ENCODE measurements at places on chromosomes 2 and 18.

DNA sequence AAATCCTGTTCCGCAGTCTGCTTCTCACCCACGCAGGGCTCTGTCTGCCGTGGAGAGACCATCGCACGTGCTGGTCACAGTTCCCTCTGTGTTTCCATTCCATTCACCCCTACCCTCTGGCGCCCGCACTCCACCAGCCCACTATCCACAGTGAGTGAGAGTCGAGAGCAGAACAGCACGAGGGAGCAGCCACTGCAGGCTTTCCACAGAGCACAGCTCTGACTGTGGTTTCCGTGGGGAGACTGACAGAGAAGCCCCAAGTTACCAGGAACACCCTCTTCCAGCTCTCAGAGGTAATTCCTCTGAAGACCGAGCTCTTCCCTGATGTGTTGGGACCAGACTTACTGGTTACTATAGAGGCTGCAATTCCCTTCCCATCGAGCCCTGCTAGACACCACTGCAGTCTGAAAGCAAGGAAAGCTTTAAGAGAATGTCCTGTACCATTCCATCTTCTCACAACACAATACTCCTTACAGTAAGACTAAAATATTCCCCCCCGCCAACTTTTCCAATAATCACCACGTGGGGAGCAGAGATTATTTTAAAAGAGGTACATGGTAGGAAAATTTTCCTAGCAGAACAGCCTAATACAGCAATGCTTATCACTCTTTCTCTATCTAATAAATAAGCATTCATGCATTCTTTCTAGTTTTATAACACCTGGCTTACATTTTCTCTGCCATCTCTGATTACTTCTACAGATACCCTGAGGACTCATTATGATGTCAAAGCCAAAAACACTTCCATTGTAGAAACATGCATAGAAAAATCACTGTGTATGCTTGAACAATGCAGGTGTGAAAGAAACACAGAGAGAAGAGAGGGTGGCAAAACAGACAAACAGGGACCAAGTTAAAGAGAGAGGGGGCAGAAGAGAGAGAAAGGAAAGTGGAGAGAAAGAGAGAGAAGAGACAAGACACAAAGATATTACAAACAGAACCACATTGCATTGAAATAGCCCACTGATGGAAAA lies 4.7 kb downstream of the MYT1L start:
- no peak for DNase-seq

DNA sequence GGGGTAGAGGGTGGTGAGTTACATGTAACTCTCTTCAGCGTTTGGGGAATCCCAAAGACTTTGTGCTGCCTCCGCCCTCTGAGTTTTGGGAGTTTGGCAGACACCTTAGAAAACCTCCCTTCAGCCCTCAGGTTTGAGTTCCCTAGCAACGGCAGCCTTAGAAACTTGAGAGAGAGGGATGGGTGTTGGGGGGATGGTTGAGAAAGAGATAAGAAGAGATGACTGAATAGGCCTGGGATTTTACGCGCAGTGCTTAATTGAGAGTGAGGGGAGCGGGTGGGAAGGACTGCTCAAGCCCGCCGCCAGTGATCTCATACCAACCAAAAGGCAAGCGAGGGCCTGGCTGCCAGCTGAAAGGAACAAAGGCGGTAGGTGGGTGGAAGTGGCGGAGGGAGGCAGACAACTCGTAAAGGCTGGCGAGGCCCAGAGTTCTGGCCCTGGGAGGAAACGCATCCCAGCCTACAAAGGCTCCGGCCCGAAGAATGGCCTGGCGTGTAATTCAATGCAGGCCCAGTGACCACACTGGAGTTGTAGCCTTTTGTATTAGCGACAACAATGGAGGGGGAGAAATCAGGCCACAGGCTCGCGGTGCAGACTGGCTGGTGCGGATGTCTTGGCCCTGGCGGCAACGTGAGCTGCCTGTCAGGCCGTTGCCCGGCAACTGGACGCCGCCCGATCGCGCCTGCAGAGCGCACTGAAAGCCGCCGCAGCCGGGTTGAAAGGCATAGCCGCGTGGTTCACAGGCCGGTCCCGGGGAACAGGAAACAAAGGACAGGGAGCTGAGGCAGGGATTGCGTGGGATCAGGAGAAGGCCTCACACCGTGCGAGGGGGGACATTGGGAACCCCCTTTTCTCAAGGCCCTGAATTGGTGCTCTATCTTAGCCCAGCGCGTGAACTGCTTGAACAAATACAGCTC lies 39.9 kb upstream of the DARS1 start:
- DNase-seq, result no peak

- no peak for DNase-seq
Observed at GRCh38 chr2:96787411-96787810, 26.7 kb downstream of the CNNM4 start.

DNA sequence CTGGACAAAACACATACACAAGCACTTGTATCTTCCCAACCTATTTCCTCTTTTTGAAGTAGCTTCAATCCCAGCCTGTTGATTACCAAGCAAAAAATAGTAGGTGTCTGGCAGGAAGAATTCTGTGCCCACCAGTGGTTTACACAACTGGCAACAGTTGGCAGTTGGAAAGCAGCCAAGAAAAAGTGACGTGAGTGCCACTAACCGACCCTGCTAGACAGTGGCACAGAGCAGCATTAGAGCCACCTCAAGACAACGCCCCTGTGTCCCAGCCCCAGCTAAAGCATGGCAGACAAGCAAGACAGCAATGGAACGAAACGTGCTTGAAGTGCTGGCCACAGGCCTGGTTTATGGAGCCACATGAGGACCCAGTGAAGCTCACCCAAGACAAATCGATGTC lies 379.6 kb downstream of the FBXO15 start:
- no peak for DNase-seq

- no peak for DNase-seq
Observed at GRCh38 chr2:6181926-6182325, 489.7 kb downstream of the SOX11 start.

DNA sequence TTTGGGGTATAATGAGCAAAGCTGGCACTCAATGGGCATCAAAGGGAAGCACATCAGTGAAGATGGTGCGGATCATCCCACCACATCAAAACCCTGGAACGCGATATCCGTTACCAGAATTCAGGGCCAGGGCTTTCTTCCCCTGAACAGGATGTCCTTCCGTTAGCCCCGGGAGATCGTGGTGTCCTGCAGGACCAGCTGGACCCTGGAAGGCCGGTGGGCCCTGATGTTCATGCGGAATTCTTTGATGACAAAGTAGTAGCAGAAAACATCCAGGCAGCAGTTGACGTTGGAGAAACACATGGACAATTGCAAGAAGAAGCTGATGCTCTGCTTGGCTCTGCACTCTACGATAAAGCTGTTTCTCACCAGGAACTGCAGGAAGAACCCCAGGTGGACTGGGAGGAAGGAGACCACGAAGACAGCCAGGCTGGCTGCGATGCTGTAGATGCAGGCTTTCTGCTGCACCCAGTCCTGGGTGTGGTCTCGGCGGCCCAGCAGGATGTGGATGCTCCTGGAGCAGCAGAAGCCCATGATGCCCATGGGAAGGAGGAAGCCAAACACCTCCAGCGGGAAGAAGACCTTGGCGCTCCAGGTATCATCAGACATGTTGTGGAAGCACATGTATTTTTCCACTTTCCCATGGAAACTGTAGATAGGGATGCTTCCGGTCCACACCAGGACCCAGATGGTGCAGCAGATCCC lies 15.0 kb downstream of the GPR55 start:
- DNase-seq, result no peak

DNA sequence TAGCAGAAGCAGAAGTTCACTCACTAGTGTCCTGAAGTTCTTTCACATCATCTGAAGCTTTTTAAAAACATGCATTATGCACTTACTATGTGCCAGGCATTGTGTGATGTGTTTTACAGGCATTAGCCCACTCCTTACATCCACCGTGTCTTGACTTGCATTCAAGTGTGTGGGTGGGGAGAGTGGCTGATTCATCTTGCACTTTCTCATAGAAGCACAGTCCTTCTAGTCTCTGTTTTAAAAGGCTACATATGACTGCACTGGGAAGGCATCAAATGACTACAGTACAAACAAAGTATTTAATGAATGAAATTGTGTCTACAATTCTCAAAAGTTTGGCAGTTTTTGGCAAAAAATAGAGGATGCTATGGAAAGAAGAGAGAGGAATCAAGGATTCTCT lies 21.6 kb upstream of the DSC3 start:
- no peak for DNase-seq

DNA sequence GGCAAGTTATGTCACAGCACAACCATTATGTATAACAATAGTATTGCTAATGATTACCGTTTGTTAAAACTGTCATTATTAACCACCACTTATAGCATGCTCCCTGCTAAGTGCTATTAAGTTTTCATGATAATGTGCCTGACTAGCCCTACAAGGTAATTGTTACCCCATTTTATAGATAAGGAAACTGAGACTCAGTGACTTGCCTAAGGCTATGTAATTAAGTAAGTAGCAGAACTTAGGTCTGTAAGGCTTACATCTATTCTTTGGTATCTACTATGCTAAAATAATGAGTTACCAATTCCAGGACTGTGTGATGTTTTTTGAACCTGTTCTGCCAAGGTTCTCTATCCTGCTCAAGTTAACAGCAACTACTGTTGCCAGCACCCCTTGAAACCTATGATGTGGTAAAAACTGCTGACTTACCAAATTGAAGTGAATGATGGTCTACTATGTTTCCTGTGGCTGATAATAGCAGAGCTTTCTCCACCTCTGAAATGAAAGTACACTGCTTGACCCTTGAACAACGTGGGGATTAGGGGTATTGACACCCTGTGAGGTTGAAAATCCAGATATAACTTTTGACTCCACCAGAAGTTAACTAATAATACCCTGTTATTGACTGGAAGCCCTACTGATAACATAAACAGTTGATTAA lies 18.2 kb downstream of the ACVR2A start:
- no peak for DNase-seq

GRCh38 chr2:237744270-237744612 lies 54.3 kb upstream of the RBM44 start:
- no peak for DNase-seq

DNA sequence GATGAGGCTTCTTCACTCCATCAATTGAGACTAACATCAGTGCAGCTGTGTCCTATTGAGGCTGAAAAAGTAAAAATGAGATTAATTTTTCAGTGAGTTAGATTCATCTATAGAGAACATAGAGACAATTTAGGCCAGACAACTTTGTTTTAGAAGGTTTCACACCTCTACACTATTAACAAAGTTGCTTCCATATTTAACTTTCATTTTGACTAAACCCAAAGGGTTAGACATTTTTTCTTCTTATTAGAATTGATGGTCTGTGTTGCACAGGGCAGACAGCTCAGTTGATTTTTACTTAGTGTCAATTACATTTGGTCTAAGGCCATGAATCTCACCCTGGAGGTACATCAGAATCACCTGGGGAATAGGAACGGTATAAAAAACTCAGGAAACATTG lies 130.2 kb upstream of the NXPH2 start:
- DNase-seq, result no peak

- no peak for DNase-seq
Observed at GRCh38 chr18:9631814-9632496, 17.6 kb upstream of the PPP4R1 start.

DNA sequence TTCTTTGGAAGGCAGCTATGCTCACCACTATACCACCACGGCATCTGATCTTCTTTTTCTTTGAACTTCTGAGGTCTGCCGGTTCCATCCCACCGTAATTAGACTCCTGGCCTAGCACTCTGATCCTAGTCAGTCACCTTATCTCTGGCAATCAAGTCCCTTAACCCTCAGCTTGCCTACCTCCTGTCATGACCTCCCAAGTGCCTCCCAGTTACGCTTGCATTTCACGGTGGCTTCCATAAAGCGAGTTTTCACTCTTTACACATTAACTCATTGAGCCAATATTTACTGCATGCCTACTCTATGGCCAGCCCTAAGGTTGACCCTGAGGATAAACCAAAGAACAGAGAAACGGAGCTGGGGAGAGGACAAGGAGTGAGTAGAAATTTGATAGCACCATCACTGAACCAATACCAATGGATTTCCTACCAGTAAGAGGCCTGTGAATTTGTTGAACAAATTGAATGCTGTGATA lies 37.8 kb upstream of the TMEM182 start:
- DNase-seq, result no peak

GRCh38 chr18:2850816-2851215 lies 4.0 kb downstream of the EMILIN2 start:
- no peak for DNase-seq

GRCh38 chr2:156652691-156653090 lies 216.5 kb downstream of the GPD2 start:
- DNase-seq, result no peak

- DNase-seq, result no peak
Observed at GRCh38 chr2:128313091-128313836, 5.4 kb downstream of the HS6ST1 start.

- DNase-seq, result no peak
Observed at GRCh38 chr2:210458395-210458794, 18.2 kb downstream of the LANCL1 start.

- no peak for DNase-seq
Observed at GRCh38 chr18:35143622-35144596, 96.9 kb upstream of the ZNF397 start.

DNA sequence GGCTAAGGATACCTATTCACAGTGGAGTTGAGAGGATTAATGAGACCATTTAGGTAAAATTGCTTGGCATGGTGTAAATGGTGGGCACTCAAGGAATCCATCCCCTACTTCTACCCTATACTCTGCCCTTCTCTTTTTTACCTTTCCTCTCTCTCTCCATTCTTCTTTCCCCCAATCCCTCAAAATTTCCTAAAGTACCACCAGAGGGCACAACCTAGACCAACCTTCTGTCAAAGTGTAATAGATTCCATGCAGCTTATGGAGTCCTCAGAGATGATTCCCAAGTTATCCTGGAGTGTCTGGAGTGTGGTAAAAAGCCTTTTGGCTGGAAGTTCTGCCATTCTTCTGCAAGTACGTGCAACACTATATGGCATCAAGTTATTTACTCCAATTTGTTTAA lies 33.0 kb upstream of the CCDC195 start:
- no peak for DNase-seq

DNA sequence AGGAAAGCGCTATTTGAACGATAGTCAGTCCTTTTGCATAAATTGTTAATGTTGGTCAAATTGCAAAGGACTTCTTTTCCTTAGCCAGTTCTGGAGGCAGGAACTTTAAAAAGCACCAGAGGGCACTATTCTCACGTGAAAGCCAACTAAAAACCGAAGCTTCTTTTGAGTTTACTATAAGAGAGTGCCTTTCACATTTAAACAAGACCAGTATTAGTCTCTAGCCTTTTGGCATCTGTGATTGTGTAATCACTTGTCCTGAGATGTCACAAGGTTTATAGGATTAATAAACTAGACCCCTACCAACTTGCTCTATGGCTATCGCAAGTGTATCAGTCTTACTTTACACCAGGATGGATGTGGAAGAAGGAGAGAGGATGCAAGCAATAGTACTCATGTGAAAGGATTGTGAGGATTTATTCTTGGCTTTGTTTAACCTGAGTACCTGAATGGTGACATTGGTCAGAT lies 14.4 kb upstream of the STAT4 start:
- DNase-seq, result no peak

DNA sequence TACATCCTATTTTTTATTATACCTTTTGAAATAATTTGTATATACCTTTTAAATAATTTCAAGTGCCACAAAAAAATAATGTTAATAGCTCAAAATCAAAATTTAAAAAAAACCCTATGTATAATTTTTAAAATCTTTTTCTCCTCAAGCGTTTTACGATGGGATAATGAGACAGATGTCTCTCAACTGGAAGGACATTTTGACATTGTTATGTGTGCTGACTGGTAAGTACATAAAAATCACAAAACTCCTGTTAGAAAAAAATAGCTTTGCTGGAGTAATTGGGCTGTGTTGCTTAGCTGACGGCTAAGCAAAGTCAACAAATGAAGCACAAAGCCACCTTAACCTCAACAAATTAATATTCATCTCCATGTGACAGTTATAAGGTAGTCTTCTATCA lies 198.0 kb upstream of the SIX3 start:
- DNase-seq, result no peak

All from stimulated activated CD8-positive, alpha-beta memory T cell treated with anti-CD3 and anti-CD28 coated beads, Interleukin-15, amount 100 ng/mL, for 24 hours (primary cell).